ENCODE measurements at places on chromosomes 2 and 18. TPM values are rescaled to one million over a fixed set of nuclear protein-coding genes. Genes with fewer than 3 reads are reported as not detected.

DNA sequence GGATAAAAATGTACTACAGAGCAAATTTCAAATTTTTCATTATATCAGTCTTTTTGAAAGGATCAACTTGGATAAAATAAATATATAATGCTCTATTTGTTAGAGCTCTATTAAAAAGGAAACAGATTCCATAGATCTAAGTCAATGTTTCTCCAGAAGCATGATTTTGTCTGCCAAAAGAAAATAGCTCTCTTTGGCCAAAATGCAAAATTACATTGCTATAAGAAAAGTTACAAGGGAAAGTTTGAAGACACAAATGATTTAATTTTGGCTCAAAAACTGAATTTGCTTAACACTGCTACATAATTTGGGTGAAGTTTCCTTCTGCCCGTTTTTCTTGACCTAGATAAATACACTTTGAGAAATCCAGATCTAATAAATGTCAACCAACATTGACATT is 15.7 kb downstream of the C2orf69 start:
- no peak for DNase-seq

DNA sequence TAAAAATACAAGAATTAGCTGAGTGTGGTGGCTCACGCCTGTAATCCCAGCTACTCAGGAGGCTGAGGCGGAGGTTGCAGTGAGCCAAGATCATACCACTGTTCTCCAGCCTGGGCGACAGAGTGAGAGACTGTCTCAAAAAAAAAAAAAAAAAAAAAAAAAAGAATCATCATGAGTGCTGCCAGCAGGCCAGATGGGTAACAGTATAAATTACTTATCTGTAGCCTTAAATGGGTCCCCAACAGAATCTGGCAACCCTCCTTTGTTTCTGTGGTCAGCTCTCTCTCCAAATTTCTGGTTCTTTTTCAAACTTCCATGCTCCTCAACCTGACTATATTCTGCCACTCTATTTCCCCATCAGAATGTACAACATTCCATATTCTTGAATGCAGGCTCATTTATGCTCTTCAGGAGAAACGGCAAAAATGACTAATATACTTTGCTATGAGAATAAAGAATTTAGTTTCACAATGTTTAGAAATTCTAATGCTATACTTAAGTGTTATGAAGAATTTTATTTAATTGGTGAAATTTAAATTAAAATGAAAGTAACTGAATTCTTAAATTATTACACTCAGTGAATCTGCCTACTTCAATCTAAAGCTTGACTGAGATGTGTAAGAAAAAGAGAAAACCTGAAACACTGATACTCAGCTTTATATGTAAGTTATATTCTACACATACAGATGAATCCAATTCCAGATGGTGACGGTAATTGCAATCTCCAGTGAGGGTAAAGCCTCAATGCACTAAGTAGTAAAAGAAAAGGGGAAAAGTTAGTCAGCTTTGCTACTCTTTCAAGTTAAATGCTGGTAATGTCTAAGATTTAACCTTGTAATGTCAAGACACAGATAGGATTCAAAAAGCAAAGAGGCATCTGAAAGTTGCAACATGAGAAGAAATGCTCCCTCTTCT is 24.8 kb downstream of the LPIN2 start:
- peak; percentile 29 for DNase-seq

GRCh38 chr18:56258178-56258577 is 380.2 kb downstream of the TXNL1 start:
- no peak for DNase-seq

DNA sequence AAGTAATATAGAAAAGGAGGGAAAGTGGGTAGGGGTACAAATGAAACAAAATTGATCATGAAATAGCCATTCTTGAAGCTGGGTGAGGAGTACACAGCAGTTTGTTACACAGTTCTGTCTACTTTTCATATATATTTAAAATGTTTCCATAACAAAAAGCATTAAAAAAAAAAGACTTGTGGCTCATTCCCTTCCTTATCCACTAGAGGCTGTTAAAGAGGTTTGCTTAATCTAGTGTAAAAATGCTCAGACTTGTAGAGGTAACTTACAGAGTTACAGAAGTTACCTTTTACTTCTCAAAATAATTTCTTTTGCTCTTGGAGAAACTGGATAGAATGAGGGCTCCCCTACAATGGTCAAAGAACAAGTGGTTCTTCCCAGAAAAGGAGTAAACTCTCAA is 8.1 kb upstream of the WIPF1 start:
- DNase-seq: no peak

- DNase-seq: no peak
These were observed 748 bp downstream of the FMNL2 start for GRCh38 chr2:152335726-152336118.

GRCh38 chr2:230927711-230928341 is 2.8 kb upstream of the GPR55 start:
- no peak for DNase-seq

DNA sequence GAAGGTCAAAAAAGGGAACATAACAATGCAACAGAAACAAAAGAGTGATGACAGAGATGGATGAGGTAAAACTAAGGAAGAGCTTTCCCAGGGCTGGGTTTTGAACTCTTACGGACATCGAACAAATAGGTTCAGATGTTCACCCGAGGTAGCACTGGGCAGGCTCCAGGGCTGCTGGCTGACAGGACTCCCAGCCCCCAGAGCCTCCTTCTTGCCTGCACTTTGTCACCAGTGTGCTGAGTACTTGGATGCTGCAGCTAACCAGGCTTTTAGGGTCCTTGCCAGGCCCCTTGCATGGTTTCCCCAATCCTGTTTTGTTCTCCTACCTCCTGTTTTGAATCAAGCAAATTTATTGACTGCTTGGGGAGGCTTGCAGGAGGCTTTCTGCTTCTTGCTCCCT is 322.9 kb downstream of the DYSF start:
- DNase-seq: no peak

DNA sequence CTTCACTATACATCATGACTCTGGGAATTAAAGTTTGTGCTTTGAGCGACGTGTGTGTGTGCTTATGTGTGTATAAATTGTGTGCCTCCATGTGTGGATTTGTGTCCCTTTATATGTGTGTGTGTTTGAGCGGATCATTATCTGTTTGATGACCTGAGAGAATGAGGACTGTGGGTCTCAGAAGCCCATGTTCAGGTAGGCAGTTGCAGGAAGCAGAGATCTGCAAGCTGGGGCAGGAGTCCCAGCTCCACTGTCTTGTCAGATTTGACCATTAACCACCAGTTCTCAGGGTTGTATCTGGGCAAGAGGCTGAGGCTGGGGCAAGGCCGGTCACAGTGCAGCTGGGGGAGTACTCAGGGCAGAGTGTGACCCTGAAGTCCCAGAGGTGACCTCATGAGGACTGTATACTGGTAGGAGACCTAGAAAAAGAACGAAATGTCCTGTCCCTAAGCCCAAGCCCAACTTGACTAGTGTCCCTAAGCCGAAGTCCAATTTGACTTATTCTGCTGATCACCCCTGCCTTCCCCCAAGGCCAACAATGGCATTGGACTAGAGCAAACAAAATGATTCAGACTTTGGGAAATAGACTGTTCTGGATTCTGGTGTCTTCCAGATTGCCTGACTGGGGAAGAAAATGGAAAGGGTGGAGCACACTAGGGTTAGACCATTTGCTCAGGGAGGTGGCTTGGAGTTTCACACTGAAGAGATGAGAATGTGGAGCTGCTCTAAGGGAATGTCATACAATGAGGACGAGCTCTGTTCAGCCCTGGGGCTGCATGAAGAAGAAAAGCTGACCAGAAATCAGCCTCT is 28.1 kb downstream of the RHOB start:
- DNase-seq: no peak

- DNase-seq: no peak
These were observed 85.0 kb downstream of the INHBB start for GRCh38 chr2:120430957-120431356.

- no peak for DNase-seq
These were observed 186.1 kb downstream of the TWIST2 start for GRCh38 chr2:239033801-239034560.

DNA sequence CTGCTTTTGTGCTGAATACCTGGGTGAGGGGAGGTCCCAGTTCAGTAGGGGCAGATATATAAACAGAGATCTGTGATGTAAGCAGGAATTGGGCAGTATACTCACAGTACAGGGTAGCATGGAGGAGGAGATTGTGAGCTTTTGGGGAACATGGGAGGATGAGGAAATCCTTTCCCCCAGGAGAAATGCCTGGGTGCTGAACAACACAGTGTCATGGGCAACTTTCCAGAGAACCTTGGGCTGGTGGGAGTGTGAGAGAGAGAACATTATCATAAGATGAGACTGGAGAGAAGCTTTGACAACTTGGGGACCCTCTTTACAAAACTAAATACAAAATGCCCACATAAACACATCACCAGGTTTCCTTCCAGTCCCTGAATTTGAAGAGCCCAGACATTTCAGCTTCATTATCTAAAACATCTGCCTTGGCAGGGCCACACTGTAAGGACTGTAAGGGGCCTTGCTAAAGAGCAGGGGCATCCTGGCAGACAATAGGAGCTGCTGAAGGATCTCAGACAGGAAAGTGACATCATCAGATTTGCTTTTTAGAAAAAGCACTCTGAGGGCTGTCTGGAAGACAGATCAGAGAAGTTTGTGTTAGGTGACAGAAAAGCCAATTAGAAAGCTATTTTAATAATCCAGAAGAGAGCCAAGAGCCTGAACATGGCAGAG is 303.1 kb upstream of the FBXO11 start:
- peak; percentile 52 for DNase-seq

DNA sequence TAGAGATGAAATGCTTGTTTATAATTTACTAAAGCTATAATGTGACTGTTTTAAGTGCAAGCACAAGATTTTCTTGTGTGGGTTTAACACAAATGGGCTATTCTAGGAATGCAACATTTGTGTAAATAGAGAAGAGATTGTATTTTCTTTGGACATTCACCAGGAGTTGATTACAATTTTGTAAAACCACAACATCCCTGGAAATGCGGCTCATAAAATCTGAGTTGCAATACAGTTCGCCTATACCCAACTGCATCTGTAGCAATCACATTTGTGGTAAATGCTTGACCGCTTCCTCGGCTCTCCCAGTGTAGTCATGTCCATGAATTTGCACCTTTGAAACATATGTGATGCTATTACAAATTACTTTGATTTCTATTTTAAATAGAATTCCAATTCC is 348.7 kb upstream of the CDH20 start:
- peak; percentile 46 for DNase-seq

- DNase-seq: no peak
These were observed 14.4 kb upstream of the MYO3B start for GRCh38 chr2:170163411-170164065.

DNA sequence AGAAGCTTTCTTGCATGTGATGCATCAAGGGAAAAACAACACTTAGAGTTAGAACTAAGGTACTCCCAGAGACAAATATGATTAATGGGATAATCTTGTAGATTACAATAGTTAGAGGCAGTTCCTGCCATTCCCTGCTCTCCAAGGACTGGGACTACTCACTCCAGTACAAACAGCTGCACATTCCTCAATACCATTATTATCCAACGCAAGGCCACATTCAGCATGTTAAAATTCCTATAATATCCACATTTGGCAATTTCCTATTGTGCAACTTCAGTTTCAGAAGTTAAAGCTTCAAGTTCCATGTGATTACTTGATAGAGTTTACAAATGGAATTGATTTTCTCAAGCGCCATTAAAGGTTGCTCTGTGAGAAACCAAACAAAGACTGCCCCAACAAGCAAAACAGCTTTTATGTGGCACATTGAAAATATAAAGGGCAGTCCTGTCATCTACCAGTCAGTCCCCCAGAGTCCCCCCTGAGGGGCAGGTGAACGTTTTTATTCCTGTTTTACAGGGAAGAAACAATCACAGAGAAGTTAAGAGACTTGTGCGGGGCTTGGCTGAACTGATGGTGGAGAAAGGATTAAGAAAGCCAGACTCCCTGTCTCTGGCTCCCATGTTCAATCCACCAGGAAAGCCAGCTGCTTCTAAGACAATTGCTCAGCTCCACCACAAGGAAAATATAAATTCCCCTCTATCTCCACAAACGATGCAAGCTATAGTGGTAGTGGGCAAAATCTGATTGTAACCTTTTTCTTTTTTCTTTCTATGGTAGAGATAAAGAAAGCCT is 72.6 kb downstream of the TXNL1 start:
- DNase-seq: no peak

DNA sequence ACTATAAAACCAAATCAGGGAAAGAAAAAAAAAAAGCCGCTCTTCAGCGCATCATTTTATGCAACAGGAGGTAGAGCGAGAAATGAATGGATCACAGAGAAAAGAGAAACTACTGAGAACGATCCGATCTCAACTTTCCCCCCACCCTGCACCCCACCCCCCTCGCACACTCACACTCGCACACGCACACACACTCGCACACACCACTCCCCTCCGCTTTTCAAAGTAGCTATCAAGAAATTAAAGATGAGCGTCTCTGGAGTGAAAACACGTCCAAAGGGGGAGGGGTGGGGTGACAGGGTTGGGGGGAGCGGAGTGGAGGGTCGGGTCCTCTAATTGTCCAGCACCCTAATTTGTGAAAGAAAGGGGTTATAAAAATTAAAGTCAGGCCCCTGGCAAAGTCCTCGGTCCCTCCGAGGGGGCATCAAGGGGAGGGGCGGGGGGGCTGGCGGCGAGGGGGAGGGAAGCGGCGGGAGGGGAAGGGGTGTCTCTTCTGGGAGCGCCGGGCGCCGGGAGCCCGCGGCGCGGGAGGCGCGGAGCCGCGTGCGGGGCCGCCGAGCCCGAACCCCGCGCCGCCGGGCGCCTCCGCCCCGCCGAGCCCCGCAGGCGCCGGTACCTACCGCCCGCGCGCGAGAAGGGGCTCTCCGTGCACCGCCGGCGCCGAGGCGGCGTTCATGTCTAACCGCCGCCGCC is 428 bp downstream of the TCF4 start:
- peak; percentile 12 for DNase-seq

DNA sequence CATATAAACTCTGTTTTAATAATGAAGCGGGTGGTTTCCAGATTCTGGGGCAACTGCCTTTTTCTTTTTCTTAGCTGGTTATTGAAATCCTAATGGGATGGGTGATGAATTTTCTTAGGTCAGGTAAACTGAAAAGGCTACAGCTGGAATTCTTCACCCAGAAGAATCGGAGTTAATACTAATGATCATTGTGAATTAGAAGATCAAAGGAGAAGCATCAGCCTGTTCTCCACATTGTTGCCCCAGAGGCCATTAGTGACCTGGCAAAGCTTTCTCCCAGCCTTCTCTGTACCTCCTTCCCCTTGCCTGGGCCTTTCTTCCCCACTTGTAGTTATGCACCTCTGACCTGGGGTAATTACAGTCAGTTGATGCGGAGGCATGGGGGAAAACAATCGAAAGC is 82.8 kb downstream of the MEIS1 start:
- DNase-seq: no peak

DNA sequence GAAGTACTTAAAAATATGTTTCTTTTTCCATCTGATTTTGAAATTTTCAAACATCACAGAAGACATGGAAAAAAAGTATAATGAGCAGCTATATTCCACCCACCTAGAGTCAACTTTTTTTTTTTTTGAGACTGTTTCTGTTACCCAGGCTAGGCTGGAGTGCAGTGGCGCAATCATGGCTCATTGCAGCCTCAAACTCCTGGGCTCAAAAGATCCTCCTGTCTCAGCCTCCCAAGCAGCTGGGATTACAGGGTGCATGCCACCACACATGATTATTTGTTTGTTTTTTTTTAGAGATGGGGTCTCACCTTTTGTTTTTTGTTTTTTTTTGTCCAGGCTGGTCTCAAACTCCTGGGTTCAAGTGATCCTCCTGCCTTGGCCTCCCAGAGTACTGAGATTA is 26.6 kb upstream of the UGGT1 start:
- DNase-seq: no peak

ZNF521 gene
- total RNA-seq: 18.0 TPM

SIX3 gene
- not detected for total RNA-seq

PHOSPHO2 gene
- total RNA-seq: 3.0 TPM

NIF3L1 gene
- total RNA-seq: 23.2 TPM
